ENCODE measurements at places on chromosomes 5 and 9.

GRCh38 chr9:126114850-126115460 is 211.7 kb upstream of the MVB12B start:
- no peak for DNase-seq

GRCh38 chr9:98288881-98289280 is 33.4 kb upstream of the TBC1D2 start:
- no peak for DNase-seq

DNA sequence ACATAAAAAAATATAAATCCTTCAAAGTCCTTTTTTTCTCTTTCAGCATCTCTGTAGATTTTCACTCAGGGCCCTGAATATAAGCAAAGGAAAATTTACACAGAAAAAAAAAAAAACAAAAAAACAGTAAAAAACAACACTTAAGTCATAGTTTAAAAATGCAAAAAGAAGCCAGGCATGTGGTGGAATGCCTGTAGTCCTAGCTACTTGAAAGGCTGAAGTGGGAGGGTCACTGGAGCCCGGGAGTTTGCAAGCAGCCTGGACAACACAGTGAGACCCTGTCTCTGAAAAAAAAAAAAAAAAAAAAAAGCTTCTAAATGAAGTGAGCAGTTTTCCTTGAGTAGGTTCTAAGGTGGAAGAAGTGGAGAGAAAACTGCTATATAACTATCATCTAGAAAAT is 55.0 kb upstream of the BNC2 start:
- DNase-seq, result no peak

DNA sequence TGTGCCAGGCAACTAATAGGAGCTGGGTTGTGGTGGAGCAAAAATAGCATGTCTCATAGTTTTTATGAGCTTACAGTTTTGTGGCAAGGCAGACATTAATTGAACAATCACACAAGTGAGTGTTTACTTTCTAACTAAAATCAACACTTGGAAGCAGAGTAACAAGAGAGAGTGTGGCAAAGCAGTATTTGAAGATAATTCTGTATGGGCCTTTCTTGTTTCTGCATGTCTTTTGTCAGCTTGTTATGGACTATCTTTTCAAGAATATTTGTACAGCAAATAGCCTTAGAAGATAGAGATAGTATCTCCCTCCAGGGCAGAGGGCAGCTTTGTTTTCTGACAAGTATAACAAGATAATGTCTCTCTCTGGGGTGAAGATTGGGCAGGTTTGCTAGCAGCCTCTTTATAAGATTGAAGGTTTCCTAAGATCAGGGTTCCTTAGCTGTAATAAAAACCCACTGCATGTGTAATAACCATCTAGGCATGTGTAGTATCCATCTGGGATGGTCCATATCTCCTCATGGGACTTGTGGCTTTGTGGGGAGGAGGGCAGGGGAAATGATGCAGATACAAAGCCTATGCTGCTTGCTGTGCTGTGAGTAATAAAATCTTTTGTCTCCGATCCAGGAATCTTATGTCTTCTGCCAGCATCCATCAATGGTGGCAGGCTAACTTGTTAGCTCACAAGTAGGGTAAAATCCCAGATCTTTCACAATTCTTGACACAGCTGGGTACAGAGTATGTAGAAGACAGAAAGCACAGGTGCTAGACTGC is 479.9 kb downstream of the KDM4C start:
- no peak for DNase-seq
